A549 treated with GW870086 at 1 μM for 4 hours (cell line): ENCODE measurements at places on chromosomes 6 and 20. TPM values are rescaled to one million over a fixed set of nuclear protein-coding genes. Genes with fewer than 3 reads are reported as not detected.

FNDC11 gene
- total RNA-seq: 0.13 to 0.54 TPM (median 0.21 TPM) in 5 replicates

RPN2 gene
- total RNA-seq: 254 to 268 TPM (median 260 TPM) in 5 replicates

C20orf202 gene
- total RNA-seq: 0.09 TPM in 1 of 5 replicates, not detected in the others

TXLNB gene
- total RNA-seq: not detected in 5 replicates

TAGAP gene
- not detected in 5 replicates for total RNA-seq

TREM2 gene
- not detected in 5 replicates for total RNA-seq

RIMS4 gene
- total RNA-seq: 1.3 to 2.0 TPM (median 1.6 TPM) in 5 replicates

BIRC7 gene
- 1.4 to 3.3 TPM (median 2.3 TPM) in 5 replicates for total RNA-seq

POLR3F gene
- total RNA-seq: 13.6 to 23.7 TPM (median 16.1 TPM) in 5 replicates

INSM1 gene
- total RNA-seq: not detected in 5 replicates

RAMACL gene
- total RNA-seq: 0.09 to 0.43 TPM (median 0.13 TPM) in 4 of 5 replicates, not detected in the other

OLIG3 gene
- not detected in 5 replicates for total RNA-seq

ROS1 gene
- total RNA-seq: 0.15 to 0.24 TPM (median 0.16 TPM) in 5 replicates

POU3F2 gene
- not detected in 5 replicates for total RNA-seq

DEFB116 gene
- not detected in 5 replicates for total RNA-seq

EYS gene
- 0.02 to 0.23 TPM (median 0.11 TPM) in 4 of 5 replicates, not detected in the other for total RNA-seq

CPXM1 gene
- not detected in 5 replicates for total RNA-seq

UNC5CL gene
- total RNA-seq: 0.34 to 1.1 TPM (median 0.60 TPM) in 5 replicates

COL9A3 gene
- 0.33 to 0.73 TPM (median 0.55 TPM) in 5 replicates for total RNA-seq

PXMP4 gene
- 4.9 to 6.8 TPM (median 5.4 TPM) in 5 replicates for total RNA-seq

SLC39A7 gene
- total RNA-seq: 103 to 113 TPM (median 109 TPM) in 5 replicates

PRDM13 gene
- total RNA-seq: 0.81 to 1.2 TPM (median 0.87 TPM) in 5 replicates

PI16 gene
- total RNA-seq: not detected in 5 replicates

C6orf89 gene
- 15.1 to 17.2 TPM (median 17.0 TPM) in 5 replicates for total RNA-seq
